Tibial artery (tissue), 4 donors: ENCODE measurements at places on chromosomes 2 and 18.

DNA sequence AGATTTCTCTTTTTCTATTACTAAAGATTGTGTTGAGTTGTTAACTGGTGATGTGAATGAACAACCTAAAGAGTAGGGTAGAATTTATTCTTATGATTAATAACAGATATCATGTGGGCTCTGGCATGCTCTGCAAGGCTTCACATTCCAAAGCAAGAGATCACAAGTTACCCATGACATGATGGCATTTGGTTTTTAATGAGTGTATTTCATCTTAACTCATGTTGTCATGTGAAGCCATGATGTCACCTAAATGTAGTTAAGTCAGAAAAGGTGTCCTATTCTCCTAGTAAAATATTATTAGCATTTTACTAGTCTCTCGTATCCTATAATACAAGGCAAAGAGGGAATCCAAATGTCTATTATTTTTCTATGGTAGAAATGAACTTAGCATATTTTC lies 678.0 kb downstream of the ARHGAP15 start:
- DNase-seq: no peak

DNA sequence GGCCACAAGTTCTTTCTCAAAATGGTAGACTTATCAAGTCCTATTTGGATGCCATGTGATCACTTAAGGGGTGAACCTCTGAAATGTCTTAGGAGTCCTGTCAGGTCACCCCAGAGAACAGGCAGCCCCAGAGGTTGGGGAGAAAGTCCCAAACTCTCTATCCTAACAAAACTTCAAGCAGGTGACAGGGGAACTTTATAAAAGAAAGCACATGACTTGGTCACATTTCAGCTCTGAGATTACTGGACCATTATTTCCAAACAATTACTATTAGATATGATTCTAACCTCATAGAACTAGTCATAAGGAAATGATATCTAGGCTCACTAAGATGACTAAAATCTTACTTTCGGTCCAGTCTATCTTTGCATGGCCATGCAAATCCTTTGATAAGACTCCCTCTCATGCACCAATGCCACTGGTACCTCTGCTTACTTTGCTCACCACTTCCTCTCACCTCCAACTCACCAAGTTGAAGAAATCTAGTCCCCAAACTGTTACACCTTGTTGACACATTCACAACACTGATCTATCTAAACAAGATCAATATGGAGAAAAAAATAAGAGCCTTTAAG lies 107.0 kb downstream of the GALNT14 start:
- no peak for DNase-seq

GRCh38 chr2:32061973-32062861 lies 1.1 kb upstream of the SPAST start:
- peak; percentile 59 for DNase-seq

- DNase-seq: no peak
Measured at GRCh38 chr2:238861766-238862315, 14.0 kb downstream of the TWIST2 start.

GRCh38 chr2:232926431-232926939 lies 56.4 kb downstream of the SNORC start:
- no peak for DNase-seq

- DNase-seq: no peak
Measured at GRCh38 chr2:12727065-12727464, 10.3 kb downstream of the TRIB2 start.

DNA sequence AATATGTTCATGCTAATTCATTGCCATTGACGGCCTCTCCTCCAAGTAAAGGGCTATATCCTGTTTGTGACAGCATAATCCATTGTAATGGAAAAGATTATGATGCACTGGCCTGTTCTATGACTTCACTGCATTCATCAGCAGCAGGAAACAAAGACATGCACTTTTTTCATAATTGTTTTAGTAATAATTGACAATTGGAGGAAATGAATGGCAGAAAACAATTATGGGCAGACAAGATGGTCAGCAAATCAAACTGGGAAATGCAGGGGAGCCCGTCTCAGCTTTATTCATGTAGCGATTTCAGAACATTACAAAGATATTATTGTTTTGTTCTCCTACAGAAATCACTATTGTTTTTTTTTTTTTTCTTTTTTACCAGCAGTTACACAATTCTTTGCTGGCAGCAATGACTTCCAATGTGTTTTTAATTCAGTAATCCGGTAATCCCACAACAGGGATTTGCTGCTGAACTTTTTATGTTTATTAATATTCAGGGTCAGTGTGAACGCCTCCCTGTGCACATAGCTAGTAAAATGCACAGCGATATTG lies 33.8 kb upstream of the RASGRP3 start:
- DNase-seq: no peak

DNA sequence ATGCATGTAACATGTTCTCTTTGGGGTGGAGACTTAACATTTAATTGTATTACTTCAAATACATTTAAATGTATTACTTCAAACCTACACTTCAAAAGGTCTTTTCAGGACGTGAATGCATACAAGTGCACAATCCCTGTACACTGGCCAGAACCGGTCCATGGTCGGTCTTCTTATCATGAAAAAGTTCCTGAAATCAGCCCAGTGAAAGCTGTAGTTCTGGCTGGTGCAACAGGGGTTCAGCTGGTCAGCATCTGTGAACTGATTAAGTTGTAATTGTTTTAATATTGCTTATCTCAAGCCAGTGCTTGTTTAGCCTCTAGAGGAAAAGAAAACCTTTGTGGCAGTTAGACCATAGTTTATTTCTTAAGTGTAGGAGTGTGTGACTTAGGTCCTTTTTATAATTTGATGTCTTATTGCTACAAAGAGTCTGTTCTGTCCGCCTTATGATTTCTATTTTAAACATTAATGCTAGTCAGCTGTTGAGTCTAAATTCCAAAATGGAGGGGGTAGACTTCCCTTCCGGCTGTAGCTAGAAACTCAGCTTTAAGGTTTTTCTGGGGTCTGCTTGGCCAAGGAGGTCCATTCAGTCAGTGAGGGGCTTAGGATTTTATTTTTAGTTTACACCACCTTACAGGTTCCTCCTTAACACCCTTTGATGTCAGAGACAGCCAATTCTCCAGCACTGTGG lies 768 bp upstream of the CYBRD1 start:
- no peak for DNase-seq

DNA sequence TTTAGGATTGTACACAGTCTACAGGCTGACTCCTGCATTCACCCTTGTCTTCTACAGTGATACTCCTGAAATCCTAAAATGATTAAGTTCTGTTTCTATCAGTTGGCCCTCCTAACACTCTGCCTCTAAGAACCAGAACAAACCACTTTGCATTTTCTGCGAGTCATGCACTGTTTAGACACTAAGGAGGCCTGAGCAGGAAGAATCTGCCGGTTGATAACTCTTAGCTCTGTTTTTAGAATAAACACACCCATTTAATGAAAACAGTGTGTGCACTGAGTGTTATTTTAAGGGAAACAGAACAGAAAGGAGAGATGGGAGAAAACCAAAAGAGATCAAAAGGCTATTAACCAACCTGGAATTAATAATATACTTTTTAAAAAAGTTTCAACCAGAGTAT lies 22.9 kb upstream of the SSB start:
- DNase-seq: no peak

DNA sequence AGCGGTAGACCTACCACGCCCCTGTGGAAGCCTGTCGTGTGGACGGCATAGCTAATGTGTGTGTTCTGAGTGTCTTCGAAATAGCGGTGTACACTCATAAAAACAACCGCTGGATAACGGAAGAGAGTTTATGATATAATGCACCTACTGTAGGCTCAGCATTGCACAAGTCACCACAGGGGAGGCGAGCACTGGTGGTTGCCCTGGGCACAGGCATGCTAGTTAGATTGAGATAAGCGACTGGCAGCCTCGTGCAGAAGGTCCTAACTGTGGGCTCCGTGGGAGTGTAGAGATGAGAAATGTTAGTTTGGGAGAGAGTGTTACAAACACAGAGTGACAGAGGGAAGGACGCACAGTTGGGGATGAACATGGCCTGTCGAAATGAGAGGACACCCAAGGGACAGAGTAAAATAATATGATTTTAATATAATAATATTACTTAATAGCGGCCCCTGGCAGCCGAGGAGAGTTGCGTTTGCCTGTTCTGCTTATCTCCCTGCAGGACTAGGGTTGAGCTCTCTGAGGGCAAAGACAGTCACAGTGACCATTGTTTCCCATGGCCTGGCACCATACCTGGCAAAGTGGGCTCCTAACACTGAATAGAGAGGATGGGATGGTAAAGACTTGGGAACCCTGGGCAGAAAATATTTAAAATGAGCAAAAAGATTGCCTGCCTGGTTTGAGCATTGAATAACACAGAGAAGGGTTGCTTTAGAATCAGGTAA lies 204.2 kb downstream of the GBX2 start:
- DNase-seq: no peak

- no peak for DNase-seq
Measured at GRCh38 chr2:151882786-151883445, 54.7 kb upstream of the ARL5A start.

- DNase-seq: no peak
Measured at GRCh38 chr2:163686289-163686688, 49.5 kb downstream of the FIGN start.

DNA sequence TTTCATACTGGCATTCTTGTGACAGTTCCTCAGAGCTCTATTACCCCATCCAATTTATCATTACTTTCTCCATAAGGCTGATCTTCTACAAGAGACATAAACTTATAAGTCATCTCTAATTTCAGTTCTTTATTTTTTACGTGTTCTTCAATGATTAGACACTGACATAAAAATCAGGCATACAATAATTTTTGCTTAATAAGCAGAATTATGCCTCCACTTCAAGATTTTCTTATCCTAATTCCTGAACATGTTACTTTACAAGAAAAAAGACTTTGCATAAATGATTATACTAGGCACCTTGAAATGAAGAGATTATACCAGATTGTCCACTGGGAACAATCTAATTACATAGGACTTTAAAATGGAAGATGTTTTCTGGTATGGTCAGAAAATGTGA lies 1304.5 kb upstream of the SLC39A10 start:
- DNase-seq: no peak

DNA sequence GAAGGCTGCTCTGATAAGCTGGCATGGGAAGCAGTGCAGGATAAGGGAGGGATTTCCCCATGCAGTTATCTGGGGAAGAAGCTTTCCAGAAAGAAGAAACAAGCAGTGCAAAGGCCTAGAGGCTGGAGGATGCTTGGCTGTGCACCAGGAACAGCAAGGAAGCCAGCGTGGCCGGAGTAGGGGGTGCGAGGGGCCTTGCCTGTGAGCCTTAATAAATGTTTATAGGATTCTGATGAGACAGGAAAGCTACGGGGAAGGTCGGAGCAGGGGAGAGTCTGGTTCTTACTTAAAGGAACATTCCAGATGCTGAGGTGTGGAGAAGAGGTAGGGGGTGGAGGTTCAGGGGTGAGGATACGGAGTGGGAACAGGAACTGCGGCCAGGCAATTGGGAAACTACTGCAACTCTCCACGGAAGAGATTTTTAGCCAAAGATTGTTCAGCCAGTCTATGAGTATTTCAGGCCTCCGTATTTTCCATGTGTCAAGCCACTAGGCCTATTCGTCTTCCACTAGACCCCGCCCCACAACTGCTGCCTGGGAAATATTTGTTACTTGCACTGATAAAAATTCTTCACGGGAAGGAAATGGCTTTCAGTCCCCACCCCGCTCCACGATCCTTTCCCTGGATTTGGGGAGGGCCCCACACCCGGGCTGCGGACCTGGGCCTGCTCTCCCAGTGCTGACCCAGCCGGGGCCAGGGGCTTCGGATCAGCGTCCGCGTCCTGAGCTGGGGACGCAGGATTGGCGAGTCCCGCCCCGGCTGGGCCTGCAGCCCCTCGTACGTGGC lies 516 bp downstream of the EIF2AK2 start:
- DNase-seq: peak; percentile 60

- DNase-seq: no peak
Measured at GRCh38 chr2:74947703-74948102, 10.7 kb upstream of the POLE4 start.

- no peak for DNase-seq
Measured at GRCh38 chr18:69559604-69560003, 158.9 kb downstream of the DOK6 start.

GRCh38 chr2:58045580-58046334 lies 849 bp upstream of the VRK2 start:
- no peak for DNase-seq

- DNase-seq: no peak
Measured at GRCh38 chr2:64649013-64649484, 4.7 kb downstream of the SERTAD2 start.

- DNase-seq: no peak
Measured at GRCh38 chr2:27303093-27304025, 4.9 kb downstream of the UCN start.

DNA sequence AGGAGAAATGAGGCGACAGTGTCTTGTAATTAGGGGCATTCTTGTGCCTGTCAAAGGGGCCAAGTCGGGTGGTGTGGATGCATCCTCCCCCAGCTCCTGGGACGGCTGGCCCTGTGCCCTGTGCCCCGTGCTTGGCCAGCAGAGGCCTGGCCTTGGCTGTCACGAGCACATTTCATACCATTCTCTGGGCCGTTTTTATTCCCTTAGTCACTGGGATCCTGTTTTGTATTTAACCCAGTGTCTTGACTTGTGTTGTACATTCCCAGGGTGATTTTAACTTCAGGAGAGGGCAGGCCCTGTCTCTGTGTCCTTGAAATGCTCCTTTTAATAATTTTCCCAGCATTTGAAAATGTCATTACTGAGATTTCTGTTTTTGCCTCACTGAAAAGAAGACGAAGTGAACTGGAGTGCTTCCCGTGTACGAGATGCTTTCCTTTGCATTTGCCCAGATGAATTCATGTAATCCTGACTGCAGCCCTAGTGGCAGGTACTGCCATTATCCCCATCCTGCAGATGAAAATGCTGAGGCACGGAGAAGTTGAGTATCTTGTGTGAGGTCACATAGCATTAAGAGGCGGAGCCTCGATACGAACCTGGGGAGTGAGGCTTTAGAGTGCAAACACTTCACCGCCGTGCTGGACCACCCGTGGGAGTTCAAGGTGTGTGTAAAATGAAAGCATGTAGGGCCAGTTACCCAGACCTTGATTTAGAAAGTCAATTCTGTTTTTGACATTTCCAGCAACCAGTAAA lies 57.0 kb downstream of the SH3RF3 start:
- DNase-seq: peak; percentile 73

- DNase-seq: no peak
Measured at GRCh38 chr2:172655091-172655837, 80.4 kb upstream of the RAPGEF4 start.

GRCh38 chr2:55047677-55048299 lies 2.5 kb downstream of the RTN4 start:
- no peak for DNase-seq

GRCh38 chr2:173239644-173240043 lies 115.0 kb upstream of the CDCA7 start:
- no peak for DNase-seq

DNA sequence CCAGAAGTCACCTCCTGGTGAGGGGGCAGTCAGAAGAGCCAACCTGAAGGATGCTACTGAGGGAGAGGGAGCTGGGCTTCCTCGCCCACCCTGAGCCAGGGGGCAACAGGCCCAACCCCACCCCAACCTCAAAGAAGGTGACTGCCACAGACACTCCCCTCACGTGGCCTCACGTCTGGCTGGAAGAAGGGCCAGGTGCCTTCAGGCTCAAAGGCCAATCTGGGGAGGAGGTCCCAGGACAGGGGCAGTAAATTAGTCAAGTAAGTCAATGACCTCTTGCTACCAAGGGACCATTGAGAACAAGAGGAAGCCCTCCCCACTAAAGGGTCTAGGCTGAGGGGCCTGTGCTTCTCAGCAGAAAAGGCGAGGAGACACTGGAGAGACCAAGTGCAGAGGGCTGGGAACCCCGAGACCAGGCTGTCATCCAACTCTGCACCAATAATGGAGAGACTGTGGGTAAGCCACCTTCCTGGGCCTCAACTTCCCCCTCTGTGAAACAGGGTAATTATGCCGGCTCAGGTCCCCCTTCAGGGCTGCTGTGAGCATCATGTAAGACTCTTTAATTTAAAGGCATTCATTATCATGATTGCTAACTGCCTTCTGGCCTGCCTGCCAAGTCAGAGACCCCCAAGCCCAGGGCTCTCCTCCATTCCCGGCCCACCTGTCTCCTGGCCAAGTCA lies 20.2 kb upstream of the TNS1 start:
- peak; percentile 10 for DNase-seq
